ENCODE measurements at places on chromosomes 6 and 20.

- DNase-seq, result no peak
These were observed 37.3 kb upstream of the TOP1 start for GRCh38 chr20:40991181-40991889.

- no peak for DNase-seq
These were observed 66.8 kb downstream of the UNC5CL start for GRCh38 chr6:40972190-40972589.

DNA sequence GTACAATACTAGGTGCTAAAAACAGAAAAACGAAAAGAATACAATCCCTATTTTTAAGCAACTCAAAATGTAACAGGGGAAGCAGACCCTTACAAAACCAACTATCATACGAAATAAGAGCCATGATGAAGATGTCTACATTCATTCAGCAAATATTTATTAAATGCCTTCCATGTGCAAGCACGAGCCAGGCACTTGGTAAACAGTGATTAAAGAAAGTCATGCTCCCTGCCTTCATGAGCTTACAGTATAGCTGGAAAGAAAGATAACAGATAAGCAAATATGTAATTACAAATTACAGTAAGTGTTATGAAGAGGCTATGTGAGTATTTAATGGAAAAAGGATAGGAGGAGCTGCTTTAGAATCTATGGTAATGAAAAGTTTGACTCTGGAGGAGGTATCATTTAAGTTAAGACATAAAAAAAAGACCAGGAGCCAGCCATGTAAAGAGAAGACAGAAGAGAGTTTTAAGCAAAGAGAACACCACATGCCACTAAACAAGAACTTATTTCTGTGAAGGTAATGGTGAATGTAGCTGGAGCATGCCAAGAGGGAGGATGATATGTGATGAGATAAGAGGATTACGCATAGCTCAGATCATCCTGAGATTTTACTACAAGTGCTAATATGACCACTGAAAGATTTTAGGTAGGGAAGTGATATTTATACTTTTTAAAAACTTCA lies 19.3 kb upstream of the COX7A2 start:
- no peak for DNase-seq

- no peak for DNase-seq
These were observed 77.1 kb upstream of the FLRT3 start for GRCh38 chr20:14414560-14414959.

DNA sequence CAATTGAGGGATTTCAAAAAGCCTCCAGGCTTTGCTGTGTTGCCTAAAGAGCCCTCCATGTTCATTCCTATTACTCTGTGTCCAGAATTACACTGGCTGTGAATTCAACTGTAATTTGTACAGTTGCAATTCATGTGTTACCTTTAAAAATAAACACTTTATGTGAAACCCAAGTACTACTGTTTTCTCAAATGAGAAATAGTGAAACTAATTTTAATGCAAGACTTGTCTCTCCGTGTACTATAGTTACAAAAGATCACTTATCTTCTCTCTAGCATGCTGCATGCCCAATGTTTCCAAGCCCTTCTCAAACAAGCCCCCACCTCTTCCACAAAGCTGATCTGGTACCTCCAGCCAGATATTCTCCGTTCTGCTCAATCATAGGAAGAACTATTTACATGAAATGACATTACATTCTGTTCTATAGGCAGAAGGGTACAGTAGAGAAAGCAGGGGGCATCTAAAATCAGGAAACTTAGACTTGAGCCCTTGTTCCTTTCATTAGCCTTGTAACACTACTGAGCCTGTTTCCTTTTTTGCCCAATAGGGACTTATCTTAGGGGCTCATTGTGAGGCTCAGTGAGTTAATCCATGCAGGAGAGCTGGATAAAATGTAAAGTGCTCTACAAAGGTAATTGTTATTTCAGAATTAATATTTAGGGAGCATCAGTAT lies 12.3 kb upstream of the COL9A1 start:
- no peak for DNase-seq

DNA sequence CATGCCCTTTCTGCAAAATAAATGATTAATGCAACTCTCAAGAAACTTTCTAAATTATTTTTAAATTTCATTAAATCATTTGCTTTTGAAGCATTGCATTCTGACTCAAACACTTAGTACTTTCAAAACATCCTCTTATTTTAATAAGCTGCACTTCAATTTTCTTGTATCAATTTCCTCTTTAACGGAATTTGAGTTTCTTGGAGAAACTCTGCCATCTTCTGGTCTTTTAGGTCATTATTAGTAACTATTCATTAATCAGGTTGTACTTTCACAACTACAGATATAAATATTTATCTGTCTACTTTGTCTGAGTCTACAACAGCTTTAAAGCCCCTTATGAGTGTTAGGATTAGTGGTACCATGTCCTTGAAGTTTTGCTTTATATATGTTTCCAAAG lies 30.2 kb downstream of the TMX4 start:
- no peak for DNase-seq
